ENCODE measurements at places on chromosomes 2 and 18. TPM values are rescaled to one million over a fixed set of nuclear protein-coding genes. Genes with fewer than 3 reads are reported as not detected.

- DNase-seq: peak; percentile 20
Measured at GRCh38 chr2:30758191-30758651, 49.0 kb downstream of the CAPN13 start.

GRCh38 chr2:46020416-46020815, 276.8 kb upstream of the EPAS1 start:
- no peak for DNase-seq

DNA sequence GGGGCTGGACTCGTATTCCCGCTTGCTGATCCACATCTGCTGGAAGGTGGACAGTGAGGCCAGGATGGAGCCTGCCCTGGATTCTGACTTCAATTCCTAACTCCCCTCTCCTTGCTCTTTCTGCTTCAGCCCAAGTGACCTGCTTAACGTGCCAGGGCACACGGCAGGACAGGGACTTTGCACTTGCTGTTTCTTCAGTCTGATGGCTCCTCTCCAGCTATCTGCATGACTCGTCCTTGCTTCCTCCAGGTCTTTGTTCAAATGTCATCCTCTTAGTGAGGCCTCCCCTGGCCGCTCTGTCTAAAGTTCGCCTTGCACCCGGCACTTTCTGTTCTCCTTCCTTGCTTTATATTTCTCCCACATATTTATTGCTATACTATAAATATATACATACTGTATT, 357.6 kb downstream of the MTX2 start:
- no peak for DNase-seq

DNA sequence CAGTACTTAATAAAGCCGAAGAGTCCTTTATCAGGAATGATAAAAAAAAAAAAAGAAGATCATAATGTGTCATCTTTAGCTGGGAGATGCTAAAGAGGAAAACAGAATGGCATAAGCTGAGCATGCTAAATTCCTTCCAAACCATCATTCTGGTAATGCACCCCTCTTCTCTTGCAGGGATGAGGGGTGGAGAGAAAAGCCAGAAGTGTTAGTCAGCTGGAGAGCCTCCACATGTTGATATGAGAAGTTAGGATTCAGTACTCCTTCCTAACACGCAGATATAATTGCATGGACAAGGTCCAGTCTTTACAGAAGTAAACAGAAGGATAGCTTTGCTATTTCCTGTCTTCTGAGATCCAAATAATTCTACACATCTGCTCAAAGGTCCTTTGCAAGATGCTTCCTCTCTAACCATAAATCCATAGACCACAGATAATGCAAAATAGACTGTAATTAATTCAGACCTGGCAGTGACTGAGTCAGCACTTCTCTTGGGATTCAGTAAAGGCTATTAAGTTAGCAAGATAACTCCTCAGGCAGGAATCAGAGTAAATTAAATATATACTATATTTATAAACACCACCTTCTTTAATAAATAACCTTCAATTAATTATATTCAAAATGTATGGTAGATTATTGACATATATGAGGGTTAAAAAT, 930.0 kb upstream of the KLHL29 start:
- peak; percentile 54 for DNase-seq

DNA sequence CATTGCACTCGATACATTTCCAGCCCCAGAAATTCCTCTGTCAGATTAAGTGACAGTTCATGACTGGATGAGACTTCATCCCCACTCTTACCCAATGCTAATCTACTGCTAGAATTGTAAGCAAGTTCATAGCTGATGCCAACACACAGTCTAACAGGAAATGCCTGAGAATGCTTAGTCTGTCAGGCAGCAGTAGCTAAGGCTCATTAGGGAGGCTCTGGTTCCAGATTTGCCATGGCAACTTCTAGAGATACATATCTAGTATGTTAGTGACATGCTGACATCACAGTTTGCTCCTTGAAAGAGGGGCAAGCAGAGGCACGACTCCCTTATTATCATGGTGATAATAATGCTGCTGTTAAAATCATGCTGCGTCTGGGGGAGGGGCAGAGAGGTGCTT, 198.4 kb downstream of the RBM43 start:
- no peak for DNase-seq

GRCh38 chr2:7226501-7226900, 309.3 kb downstream of the RNF144A start:
- no peak for DNase-seq

IL36B gene
- not detected for polyA plus RNA-seq

Data from muscle of arm (tissue), 14 donors.